T-helper 1 cell treated with Interleukin-12 subunit alpha and Interleukin-12 subunit beta and Interleukin-4 antibody, amounts not matched to agents 30 ng/mL and 1 ng/mL, for 36 hours (primary cell): ENCODE measurements at places on chromosomes 7 and 10. TPM values are rescaled to one million over a fixed set of nuclear protein-coding genes. Genes with fewer than 3 reads are reported as not detected.

Gene FAM24B
- total RNA-seq: 11.8 and 14.2 TPM in 2 replicates

Gene ASB10
- not detected in 2 replicates for total RNA-seq

Gene OR6B1
- total RNA-seq: not detected in 2 replicates

Gene SEMA4G
- total RNA-seq: 0.85 and 0.88 TPM in 2 replicates

Gene PRSS37
- total RNA-seq: not detected in 2 replicates

Gene AKR1D1
- not detected in 2 replicates for total RNA-seq

Gene HERC4
- total RNA-seq: 63.6 and 68.0 TPM in 2 replicates

Gene PLCE1
- total RNA-seq: 0.02 and 0.05 TPM in 2 replicates

Gene CDK6
- total RNA-seq: 183 and 187 TPM in 2 replicates

Gene AKR1C8
- total RNA-seq: 1.4 and 1.9 TPM in 2 replicates
